NCI-H446 (cell line): ENCODE measurements at places on chromosomes 7 and 10.
A peak's percentile ranks its signal among the peaks of the same experiment; 100 is the strongest.

GRCh38 chr10:28381466-28381865, 78.6 kb upstream of the MPP7 start:
- no peak for DNase-seq

- DNase-seq, result no peak
Observed at GRCh38 chr10:70916241-70916640, 27.9 kb upstream of the PCBD1 start.

- no peak for DNase-seq
Observed at GRCh38 chr10:79984851-79985250, 35.9 kb upstream of the SFTPD start.

DNA sequence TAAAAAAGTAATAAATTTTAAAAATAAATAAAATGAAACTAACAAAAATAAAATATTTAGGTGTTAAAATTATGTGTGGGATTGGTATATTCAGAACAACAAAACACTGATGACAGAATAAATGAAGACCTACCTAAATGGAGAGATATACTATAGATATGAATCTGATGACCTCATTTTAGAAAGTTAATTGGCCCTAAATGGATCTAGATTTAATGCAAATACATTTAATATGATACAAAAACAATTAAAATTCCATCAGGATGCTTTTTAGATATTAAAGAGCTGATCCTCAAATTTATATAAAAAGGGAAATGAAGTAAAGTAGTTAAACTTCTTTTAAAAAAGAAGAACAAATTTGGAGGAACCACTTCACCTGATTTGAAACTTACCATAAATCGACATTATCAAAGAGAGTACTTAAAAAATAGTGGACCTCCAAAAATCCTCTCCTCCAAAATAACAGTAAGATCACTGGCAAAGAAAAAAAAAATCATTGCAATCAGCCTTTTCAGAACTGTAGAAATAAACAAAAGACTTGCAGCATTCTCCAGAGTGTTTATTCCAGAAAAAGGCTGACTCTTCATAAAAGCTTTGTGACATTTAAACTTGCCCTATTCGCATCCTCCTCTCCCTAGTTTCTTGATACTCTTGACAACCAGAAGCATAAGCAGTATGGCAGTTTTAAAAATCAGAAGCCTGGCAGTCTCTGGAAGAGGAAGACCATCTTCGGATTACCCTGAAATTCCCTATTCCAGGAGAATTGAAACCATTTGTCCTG, 125.9 kb upstream of the AKR1E2 start:
- no peak for DNase-seq

DNA sequence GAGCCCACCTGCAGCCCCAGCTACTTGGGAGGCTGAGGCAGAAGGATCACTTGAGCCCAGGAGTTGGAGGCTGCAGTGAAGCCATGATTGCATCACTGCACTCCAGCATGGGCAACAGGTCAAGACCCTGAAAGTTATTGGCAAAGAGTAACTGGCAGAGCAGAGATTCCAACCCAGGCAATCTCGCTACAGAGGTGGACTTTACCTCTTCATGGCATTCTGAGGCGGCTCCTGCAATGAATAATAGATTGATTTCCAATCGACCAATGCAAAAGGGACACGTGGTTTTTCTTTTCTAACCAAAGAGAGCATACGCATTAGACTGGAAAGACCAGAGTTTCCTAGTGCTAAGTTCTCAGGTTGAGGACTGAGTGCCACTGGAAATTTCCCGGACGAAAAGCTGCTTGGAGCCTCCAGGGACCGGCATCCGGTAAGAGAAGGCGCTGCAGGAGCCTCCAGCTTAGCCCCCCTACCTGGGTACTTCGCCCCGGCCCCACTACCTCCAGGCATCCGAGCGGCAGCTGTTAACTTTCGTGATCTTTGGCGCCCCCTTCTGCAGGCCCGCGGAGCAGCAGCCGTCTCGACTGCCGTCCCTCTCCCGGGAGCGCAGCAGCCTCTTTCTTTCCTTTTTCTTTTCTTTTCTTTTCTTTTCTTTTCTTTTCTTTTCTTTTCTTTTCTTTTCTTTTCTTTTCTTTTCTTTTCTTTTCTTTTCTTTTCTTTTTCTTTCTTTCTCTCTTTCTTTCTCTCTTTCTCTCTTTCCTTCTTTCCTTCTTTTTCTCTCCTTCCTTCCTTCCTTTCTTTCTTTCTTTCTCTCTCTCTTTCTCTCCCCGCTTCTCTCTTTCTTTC, 4.1 kb downstream of the MBLAC1 start:
- peak; percentile 23 for DNase-seq

GRCh38 chr7:126958367-126958766, 294.4 kb downstream of the GRM8 start:
- no peak for DNase-seq

GRCh38 chr10:104233817-104234216, 1.7 kb upstream of the CFAP43 start:
- DNase-seq, result no peak
